ENCODE measurements at places on chromosomes 13 and 19. TPM values are rescaled to one million over a fixed set of nuclear protein-coding genes. Genes with fewer than 3 reads are reported as not detected.

The PEX11G gene
- polyA plus RNA-seq = 2.1 TPM

- DNase-seq = no peak
Observed at GRCh38 chr13:107838588-107839161, 376.7 kb downstream of the LIG4 start.

The MEX3D gene
- 10.3 TPM for polyA plus RNA-seq

The CYP2A13 gene
- not detected for polyA plus RNA-seq

DNA sequence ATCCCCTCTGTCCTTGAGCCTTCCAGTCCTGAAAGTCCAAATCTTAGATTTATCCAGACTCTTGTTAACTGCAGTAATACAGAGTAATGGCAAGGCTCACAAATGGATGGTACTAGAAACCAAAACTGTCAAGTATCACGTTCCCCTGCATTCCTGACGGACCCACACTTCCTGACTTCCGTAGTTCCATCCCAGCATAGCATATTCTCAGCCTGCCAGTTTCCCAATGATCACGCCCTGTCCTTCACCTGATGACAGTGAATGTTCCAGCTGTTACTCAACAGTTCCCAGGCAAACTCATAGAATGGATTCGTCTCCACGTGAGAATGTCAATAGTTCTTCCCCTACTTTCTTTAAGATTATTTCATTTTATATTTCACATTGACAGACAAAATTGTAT is 33.6 kb downstream of the SLC7A1 start:
- DNase-seq = no peak

GRCh38 chr13:20993661-20994440 is 67.5 kb downstream of the LATS2 start:
- DNase-seq = peak; percentile 67
